ENCODE measurements at places on chromosomes 1 and 21.

- DNase-seq = no peak
These were observed 147.2 kb upstream of the ADAMTS5 start for GRCh38 chr21:27114111-27114510.

GRCh38 chr1:93661829-93662474 is 19.7 kb downstream of the BCAR3 start:
- no peak for DNase-seq

DNA sequence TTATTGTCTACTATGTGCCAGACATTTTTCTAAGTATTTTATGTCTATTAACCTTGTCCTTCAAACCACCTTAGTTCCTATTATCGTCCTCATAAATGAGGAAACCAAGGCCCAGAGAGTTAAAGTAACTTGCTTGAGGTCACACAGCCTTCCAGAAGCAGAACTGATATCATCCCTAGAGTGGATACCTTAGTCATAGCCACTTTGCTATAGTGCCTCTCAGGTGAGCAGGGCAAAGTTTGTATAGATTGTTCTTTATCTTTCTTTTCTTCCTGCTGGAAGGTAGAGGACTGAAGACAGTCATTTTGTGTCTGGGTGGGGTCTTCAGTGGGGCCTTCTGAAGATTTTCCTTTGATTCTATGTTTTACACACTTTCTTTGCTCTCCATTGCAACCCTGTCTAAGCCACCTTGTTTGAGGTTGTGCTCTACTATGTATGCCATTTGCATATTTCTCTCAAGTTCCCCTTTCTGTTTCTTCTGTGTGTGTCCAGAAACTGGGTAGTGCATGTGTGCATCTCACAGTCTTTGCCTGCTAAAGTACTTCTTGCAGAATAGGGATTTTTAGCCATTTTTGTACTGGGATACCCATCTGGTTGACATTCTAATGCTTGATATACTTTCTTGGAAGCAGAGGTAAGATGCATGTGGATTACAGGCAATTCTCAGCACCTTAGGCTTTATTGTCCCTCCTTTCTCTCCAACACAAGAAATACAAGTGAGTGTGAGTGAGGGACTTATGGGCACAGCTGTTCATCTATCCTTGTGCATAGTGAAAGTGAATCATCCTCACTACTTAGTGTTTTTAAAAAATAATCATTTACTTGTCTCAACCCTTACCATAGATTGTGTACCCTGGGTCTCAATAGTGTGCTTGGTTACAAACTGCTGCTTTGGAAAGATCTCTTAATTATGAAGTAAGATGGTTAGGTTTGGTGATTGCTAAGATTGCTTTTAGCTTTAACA is 207.6 kb upstream of the HMCN1 start:
- DNase-seq = no peak

DNA sequence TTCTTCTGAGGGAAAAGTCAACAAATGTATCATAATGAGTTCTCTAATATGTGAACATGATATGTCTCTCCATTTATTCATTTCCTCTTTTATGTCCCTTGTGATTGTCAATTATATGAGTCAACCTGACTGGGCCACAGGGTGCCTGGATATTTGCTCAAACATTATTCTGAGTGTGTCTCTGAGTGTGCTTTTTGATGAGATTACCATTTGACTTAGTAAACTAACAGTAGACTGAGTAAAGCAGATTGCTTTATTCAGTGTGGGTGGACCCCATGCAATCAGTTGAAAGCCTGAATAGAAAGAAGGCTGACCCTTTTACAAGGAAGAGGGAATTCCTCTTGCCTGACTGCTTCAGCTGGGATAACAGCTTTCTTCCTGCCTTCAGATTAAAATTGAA is 142.6 kb downstream of the SLC35F3 start:
- no peak for DNase-seq

- no peak for DNase-seq
These were observed 387.8 kb downstream of the KCNH1 start for GRCh38 chr1:210746024-210746731.

GRCh38 chr1:32470431-32470830 is 5.6 kb downstream of the ZBTB8B start:
- DNase-seq = no peak

DNA sequence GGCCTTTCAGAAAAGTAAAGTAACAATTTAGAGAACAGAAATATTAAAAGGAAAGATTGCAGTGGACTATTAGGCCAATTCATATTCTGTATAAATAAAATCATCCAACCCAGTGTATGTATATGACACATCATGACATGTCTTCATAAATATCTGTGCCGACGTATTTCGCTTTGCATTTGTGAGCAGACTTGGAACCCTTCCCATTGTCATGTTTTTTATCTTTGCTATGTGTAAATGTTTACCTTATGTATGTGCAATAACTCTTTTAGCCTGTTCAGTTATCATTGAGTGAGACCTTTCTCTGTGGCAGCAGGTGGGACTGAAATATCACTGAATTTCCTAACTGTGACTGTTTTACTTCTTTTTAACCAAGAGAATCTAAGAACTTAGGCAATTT is 58.0 kb upstream of the FAM3B start:
- no peak for DNase-seq

GRCh38 chr1:15100121-15100879 is 53.2 kb upstream of the TMEM51 start:
- DNase-seq = no peak

DNA sequence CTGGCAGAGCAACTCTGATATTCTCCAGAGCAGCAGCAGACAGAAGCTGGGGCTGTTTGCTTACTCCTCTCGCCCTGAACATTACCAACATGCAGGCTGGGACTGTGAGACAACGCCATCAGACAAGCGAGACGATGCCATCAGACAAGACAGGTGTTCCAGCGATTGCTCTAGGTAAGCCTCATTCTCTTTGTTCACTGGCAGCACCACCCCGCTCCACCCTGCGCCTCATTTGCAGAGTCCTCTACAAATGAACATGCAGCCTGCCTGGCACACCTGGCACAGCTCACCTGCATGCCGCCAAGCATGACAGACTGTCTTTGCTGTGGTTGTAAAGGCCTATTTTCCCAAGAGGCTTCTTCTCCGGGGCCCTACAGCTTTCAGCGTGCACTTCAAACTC is 346.2 kb downstream of the SMYD3 start:
- no peak for DNase-seq

GRCh38 chr1:211699059-211699458 is 23.6 kb upstream of the NEK2 start:
- DNase-seq = no peak

- DNase-seq = no peak
These were observed 8.3 kb downstream of the NEK2 start for GRCh38 chr1:211667065-211667617.

DNA sequence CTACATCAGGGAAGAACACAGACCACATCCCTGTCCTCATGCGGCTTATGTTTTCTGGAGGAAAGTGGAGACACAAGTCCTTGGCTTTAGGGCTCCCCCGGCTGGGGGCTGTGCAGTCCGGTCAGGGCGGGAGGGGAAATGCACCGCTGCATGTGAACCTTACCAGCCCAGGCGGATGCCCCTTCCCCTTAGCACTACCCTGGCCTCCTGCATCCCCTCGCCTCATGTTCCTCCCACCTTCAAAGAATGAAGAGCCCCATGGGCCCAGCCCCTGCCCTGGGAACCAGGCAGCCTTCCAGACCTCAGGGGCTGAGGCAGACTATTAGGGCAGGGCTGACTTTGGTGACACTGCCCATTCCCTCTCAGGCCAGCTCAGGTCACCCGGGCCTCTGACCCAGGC is 45.5 kb downstream of the TNNT2 start:
- DNase-seq = no peak

DNA sequence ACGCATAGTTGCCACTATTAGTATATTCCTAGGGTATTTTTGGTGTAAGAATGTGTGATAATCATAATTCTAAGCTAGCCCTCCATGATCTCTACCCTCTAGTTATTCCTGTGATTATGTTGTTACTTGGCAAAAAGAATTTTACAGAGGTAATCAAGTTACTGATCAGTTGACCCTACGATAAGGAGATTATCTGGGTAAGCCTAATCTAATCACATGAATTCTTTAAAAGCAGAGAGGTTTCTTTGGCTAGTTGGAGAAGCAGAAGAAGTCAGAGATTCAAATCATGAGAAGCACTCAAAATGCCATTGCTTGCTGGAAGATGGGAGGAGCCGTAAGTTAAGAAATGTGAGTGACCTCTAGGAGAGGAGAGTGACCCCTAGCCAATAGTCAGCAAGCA is 72.7 kb downstream of the RPE65 start:
- no peak for DNase-seq

GRCh38 chr21:41827951-41828883 is 50.9 kb downstream of the PRDM15 start:
- no peak for DNase-seq

DNA sequence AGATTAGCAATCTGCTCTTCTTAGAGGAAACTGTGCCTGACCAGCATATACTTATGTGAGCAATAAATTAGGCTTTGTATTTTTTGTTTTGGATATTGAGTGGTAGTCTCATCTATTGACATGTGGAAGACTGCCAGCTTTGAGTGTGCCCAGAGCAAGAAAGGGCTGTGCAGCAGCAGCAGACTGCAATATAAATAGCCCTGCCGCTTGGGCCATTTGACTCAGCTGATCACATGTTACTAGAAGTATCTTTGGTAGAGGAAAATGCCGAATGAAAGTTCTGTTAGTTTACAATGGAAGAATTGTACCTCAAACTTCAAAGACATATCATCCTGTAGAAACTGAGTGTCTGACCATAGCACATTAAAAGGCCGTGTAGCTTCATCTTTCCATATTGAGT is 9.1 kb upstream of the PSMB2 start:
- DNase-seq = no peak

- no peak for DNase-seq
These were observed 30.5 kb upstream of the SOAT1 start for GRCh38 chr1:179263121-179263520.

- no peak for DNase-seq
These were observed 49.8 kb upstream of the KCNE1 start for GRCh38 chr21:34561806-34562205.

DNA sequence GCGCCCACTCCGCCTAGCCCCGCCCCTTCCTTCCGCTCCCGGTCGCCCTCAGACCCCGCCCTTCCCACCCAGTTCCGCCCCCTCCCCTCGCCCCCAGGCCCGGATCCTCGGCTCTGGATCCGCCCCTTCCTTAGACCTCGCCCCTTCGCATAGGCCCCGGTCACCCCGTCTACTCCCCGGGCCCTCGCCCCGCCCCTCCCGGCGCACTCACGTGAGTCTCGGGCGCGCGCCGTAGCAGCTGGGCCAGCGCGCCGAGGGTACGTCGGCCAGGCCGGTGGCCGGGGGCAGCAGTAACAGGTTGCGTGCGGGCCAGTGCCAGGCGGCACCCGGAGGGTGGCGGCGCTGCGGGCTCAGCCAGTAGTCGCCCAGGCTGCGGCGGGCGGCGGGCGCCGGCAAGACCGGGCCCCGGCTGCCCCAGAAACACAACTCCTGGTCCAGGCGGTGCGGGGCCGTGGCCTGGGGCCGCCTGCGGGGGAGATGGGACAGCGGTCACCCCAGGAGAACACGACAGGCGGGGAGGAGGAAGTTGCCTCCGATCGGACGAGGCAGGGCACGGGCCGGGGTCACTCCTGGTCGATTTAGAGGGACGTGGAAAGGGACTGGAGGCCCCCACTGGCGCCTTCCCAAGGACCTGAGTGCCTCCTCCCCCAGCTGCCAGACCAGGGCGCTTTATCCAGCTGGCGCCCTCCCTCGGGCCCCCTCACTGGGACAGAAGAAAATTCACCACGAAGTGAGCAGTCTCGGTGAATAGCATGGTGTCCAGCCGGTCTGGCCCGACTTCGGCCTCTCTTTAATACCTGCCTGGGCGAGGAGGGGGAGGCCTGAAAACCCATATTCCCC is 10.7 kb downstream of the FAM229A start:
- peak; percentile 42 for DNase-seq

DNA sequence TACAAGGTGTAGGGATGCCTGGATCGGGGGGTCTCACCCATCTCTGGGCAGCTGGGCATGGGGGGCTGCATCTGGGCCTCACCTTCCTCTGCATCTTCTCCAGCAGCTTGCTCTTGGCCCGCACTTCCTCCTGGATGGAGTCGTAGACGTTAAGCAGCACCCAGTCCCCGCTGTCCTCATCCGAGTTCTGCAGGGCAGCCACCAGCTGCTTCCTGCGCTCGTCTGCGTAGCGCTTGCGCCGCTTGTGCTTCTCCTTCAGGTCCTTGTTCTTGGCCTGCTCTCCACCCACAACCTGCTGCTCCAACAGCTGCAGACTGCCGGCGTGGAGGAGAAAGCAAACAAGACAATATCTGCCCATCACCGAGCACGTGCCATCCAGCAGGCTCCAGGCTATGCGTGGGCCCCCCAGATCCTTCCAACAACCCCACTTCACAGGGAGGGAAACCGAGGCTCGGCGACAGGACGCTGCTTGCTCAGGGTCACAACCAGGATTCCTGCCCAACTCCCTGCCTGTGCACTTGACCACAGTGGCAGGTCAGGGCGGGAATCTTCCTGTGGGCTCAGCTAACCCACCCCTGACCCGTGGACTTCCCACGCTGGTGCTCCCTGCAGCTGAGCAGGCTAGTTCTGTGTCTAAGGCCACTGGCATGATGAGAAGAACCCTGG is 21.5 kb upstream of the DDOST start:
- DNase-seq = no peak

DNA sequence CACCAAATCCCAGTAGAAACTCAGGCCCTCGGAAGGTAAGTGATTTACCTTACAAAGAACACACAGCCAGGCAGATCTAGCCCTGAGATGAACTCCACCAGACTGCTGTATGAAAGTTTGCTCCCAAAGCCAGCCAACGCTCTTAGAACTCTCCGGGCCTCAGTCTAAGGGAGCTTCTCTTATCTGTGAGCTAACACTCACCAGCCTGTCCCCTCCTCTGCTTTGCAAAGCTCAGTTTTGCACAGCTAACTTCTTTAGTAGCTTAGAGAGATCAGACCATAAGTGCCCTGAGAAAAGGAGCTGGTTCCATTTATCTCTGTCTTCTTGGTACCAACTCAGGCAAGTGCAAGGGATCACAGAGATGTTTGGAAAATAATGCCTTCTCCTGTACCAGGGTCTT is 195.8 kb upstream of the JUN start:
- no peak for DNase-seq

GRCh38 chr1:239719642-239720258 is 333.4 kb downstream of the CHRM3 start:
- no peak for DNase-seq

DNA sequence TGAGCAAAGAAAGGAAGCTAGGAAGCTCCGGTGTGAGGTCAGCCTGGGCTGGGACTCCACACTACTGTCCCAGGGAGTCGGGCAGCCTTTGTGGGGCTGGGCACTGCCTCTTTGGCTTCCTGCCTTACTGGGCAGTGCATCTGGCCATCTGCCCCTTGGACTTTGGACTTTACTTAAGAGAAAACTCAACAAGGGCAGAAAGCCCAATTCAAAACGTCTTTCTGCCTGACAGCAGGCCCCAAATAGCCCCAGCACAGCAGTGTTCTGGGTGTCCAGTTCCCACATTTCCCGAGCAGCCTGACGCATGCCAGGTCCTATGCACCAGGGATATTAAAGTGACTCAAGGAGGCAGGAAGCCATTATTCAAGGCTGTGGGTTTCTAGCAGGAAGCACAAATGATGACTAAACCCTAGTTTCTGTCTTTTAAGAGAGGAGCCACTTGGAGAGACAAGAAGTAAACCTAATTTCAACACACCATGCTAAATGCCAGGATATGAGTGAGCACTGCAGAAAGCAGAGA is 37.9 kb upstream of the EDEM3 start:
- peak; percentile 97 for DNase-seq

Data from AG09309 (cell line).